ENCODE measurements at places on chromosomes 12 and 14.

- no peak for DNase-seq
Measured at GRCh38 chr14:36901861-36902260, 240.2 kb downstream of the PAX9 start.

- DNase-seq: no peak
Measured at GRCh38 chr12:38669530-38669929, 235.9 kb downstream of the CPNE8 start.

- DNase-seq: no peak
Measured at GRCh38 chr12:76520348-76520747, 39.2 kb downstream of the OSBPL8 start.

DNA sequence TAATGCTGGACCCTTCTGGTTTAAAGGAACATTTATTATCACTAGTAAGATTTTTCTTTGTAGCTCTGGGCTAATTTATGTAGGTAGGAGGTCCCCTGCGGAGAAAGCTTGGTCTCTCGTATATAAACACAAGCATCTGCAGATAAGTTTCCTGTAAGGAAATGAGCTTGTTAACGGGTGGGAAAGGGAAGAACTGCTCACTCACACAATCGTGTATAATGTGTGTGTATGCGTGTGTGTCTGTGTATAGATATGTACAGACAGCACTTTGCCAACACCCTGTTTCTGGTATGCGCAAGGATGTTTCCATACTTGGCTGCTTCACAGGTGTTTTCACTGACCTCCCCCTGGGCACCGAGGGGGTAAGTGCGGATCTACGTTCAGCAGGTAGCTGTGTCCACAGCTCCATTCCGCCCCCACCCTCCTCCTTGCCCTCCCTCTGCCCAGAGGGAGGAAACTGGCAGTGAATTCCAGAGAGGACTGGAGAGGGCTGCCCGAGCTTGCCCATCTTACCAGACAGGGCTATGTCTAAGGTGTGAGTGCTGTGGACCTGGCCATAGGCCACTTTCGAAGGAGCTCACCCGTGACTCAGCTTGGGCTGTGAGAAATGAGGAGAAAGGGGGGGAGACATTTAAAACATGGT, 65.2 kb downstream of the NINJ2 start:
- no peak for DNase-seq

- DNase-seq: no peak
Measured at GRCh38 chr12:119019166-119019565, 37.8 kb downstream of the SRRM4 start.

DNA sequence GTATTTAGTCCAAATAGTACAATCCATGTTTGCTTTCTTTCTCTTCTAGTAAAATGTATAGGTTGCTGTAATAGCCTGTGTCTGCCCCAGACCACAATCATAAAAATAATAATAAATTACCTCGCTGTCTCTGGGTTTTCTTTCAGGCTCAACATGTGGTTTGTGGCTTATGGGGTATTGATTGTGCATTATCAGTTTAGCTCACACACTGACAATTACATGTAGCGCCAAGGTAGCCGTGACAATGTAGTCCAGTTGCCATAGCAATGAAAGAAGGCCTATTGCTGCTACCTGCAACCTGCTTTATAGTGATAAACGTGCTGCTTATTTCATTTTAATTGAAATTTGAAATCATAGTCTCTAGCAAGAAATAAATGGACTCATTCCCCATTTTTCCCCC, 1009.8 kb downstream of the NRXN3 start:
- no peak for DNase-seq

GRCh38 chr14:39469094-39469710, 37.0 kb upstream of the FBXO33 start:
- DNase-seq: no peak

GRCh38 chr12:13799574-13799973, 181.8 kb downstream of the GRIN2B start:
- DNase-seq: no peak

DNA sequence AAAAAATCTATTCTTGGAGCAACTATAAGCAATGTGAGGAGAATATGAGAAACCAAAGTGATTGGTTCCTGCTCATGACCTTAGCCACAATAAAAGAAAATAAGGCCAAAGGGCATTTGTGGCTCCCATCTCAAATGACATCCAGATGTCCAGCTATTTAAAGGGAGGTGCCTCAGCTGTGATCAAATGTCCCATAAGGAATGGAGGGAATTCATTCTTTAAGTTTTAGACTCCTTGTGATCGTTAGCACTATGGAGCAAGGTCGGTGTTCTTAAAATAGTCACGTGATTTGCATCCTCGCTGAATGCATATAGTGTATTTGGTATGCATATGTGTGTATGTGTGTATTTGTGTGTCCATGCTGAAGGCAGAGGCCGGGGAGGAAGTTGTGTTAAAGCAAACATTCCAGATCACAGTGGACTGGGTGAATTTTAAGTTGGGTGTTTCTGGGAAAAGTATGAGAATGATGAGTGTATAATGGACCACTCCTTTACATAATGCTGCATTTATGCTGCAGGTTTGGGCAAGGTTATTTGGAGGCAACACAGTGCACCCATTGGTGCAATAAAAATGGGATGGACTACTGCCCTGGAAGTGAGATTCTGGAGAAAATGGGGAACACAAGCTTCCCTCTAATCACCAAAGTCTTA, 5.6 kb upstream of the E2F7 start:
- no peak for DNase-seq

DNA sequence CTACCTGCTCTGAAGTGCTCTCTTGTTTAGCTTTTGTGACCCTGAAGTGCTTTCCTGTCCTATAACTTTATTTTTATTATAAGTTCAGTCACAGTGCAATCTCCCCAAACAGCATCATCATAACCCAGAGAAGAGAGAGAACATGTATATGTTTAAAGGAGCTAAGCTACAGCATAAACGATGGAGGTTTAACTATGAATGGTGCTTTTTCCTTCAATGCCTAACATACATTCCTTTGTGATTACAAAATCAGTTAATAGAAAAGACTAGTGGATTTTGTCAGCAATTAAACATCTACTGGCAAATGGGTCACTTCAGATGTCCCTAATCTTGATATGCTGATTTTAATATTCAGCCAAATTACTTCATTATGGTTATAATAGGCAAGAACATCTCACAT, 46.4 kb downstream of the ZFYVE21 start:
- DNase-seq: no peak

GRCh38 chr12:121494093-121494787, 86.6 kb downstream of the KDM2B start:
- DNase-seq: peak; percentile 25

GRCh38 chr14:23136566-23137133, 17.6 kb upstream of the CEBPE start:
- DNase-seq: no peak

- no peak for DNase-seq
Measured at GRCh38 chr12:65741656-65742017, 82.6 kb upstream of the HMGA2 start.

DNA sequence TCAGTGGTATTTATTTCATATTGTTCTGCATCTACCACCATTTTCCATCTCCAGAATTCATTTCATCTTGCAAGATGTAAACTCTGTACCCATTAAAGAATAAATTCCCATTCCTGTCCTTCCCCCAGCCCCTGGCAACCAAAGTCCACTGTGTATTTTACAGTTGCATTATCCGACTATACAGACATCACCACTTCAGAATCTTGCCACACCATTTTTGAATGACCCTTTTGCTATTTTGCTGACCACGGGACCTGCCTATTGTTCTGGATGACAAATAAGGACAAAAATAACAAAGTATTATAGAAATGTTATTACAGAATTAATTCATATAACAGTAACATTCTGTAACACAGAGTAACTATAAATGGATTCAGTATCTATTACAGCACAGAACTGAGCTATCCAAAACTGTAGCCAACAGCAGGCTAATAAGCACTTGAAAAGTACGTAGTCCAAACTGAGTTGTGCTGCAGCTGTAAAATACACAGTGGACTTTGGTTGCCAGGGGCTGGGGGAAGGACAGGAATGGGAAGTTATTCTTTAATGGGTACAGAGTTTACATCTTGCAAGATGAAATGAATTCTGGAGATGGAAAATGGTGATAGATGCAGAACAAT, 61.3 kb downstream of the CDK17 start:
- DNase-seq: no peak

GRCh38 chr12:122947352-122947792, 18.9 kb downstream of the ABCB9 start:
- DNase-seq: no peak

GRCh38 chr12:2453761-2454090, 341.0 kb upstream of the FKBP4 start:
- no peak for DNase-seq

DNA sequence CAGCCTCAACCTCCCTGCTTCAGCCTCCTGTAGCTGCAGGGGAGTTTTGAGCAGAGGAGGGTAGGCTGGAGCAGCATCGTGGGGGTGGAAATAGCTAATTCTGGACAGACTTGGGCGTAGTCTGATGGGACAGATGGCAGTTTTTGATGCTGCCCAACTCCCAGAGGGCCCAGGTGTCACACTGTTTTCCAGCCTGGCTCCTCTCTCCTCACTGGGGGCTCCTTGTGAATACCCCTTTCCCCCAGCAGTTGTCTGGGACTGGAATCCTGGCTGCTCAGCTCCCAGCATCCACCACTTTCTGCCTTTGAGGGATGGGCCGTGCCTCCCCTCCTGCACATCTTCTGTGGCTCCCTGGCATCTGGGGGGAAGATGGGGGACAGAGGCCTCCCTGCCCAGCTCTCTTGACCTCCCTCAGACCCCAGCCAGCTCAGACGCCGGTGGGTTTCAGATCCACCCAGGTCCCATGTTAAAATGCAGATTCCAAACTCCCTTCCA, 34.0 kb downstream of the SH2B3 start:
- DNase-seq: no peak

DNA sequence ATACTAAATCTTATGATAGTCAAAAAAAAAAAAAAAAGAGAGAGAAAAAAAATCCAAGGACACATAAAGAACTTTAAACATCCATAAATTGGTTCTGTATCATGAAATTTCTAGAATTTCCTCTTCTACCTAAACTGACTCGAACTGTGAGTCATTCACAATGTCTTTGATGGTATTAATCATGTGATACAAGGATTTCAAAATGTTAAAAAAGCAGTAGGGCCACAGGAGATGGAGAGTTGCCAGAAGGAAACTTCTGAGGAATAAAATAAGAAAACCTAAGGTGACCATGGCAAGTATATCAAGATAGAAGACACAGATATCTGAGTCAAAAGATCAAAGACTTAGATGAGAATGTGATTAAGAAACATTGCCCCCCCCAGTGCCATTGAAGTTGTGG, 1320.9 kb upstream of the FLRT2 start:
- no peak for DNase-seq

DNA sequence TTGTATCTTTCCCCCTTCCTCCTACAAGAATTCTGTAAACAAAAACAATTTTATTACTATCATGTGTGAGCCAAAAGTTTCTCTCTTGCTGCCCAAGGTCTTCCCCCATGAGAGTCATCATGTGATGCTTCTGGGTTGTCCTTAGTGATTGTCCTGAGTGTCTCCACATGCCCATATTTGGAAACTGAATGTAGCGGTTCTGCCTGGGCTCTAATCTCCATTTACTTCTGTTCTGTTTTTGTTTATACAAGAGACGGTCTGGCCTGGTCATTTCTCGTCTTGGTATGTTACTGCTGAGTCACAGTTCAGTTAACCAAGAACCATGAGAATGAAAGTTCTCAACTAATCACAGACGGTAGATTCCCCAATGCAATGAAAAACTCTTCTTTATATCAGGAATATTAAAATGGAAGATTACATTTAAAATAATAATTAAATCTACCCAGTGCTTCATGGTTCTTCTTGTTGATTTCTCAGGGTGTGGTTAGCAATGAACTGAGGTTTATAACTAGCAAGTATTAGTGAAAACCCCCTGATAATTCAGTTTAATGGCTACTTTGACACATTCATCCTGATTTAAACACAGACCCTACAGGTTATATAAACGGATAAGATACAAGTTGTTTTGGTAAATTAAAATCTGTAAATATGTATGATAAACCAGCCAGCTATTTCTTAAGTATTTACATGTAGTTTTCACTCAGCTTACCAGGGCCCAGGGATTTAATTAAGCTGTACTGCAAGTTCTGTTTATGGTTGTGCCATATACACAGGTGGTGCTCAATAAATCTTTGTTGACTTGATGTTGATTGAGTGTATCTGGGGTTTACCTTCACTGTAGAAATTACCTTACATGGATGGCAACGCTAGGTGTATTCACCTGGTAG, 81.1 kb downstream of the PELI2 start:
- peak; percentile 78 for DNase-seq

DNA sequence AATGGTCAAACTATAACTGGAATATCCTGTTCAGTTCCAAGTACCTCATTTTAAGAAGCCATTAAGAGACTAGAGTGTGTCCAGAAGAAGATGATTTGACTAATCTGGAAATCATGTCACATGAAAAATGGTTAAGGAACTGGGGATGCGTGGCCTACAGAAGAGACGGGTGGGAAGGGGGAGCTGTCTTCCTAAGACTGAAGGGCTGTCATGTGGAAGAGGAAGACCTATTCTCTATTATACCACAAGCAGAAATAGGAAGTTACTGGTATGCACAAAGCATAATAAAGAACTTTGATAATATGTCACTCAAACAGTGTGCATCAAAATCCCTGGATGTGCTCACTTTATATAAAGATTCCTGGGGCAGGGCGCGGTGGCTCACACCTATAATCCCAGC, 50.3 kb downstream of the HECTD4 start:
- no peak for DNase-seq

DNA sequence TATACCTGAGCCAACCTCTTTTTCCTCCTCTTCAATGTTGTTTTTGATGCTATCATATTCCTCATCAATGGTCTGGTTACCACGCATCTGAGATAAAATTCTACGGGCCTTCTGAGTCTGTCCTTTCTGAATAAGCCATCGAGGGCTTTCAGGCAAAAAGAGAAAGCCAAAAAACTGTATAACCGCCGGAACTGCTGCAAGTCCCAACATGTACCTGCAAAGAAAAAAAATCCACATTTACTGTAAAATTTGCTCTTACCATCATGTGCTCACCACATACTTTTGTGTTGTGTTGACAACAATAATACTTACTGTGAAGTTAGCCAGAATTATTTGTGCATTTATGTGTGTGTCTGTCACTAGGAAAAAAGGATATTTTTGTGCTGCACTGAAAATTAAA, 77.6 kb downstream of the SLC2A13 start:
- DNase-seq: no peak

GRCh38 chr12:56358836-56359532, 923 bp downstream of the STAT2 start:
- DNase-seq: no peak

DNA sequence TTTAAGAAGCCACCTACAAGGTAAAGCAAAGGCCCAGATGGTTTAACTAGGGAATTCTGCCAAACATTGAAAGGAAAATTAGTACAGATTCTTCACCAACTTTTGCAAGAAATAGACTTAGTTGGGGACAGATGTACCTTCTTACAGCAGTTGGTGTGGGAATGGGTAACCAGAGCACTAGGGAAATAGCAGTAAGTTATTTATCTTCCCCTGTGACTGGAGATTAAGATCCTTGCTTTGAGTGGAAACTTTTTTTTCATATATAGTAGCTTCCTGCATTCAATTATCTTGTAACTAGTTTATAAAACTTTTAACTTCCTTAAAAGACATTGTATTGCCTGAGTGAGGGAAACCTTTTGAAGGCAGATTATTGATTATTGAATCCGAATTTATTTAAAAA, 44.2 kb downstream of the ARID2 start:
- no peak for DNase-seq

All from tibial nerve (tissue), 4 donors.